Tongue (tissue), 3 donors: ENCODE measurements at places on chromosomes 5 and 9. TPM values are rescaled to one million over a fixed set of nuclear protein-coding genes. Genes with fewer than 3 reads are reported as not detected.

GDNF gene
- total RNA-seq: 4.0 TPM

DNA sequence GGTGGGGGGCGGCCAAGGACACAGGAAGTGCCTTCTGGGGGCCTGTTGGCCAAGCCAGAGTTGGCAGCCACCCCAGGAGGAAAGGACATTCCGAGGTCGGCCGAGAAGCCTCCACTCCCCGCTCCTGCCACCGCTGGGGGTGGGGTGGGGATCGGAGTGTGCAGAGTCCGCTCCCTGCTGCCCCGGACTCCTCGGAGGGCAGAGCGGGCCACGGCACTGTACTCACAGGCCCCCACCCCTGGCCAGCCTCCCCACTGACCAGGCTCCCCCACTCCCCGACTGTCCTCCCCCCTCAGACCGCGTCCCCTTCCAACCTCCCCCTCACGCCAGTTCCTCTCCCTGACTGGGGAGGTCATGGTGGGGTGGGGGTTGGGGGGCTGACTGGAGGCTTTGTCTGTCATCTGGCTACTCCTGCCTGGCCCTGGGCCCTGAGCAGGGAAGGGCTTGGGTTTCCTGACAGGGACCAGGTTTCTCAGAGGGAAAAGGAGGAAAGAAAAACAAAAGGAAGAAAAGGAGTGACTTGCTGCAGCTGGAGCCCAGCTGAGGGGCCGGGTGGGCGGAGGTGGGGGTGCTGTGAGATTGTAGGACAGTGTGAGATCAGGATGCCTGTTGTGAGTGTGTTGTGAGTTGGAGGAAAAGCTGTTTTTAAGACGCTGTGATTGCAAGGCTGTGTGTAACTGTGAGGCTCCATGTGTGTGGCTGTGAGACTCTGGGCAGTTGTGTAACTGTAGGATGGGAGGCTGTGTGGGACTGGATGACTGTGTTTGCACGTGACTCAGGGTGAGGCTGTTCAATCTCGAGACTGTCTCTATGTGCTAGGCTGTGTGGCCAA is 29.7 kb downstream of the CNTFR start:
- DNase-seq: peak; percentile 75

GRCh38 chr5:134864707-134865106 is 9.5 kb upstream of the TXNDC15 start:
- no peak for DNase-seq

- no peak for DNase-seq
Measured at GRCh38 chr5:76414788-76415187, 11.7 kb downstream of the IQGAP2 start.

FAF2 gene
- total RNA-seq: 24.2 TPM

DNA sequence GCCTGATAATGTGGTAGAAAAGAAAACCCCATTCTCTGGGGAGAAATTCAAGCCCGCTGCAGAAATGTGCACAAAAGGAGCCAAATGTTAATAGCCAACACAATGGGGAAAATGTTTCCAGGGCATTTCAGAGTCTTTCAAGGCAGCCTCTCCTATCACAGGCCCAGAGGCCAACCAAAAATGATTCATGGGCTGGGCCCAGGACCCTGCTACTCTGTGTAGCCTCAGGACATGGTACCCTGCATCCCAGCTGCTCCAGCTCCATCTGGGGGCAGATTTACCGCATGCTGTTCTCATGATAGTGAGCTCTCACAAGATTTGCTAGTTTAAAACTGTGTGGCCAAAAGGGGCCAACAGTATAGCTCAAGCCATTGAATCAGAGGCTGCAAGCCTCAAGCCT is 41.1 kb downstream of the RAPGEF6 start:
- DNase-seq: no peak

SPATA31E1 gene
- not detected for total RNA-seq

GHR gene
- 13.4 TPM for total RNA-seq

- DNase-seq: no peak
Measured at GRCh38 chr9:87615547-87616148, 110.3 kb upstream of the CTSL start.

DNA sequence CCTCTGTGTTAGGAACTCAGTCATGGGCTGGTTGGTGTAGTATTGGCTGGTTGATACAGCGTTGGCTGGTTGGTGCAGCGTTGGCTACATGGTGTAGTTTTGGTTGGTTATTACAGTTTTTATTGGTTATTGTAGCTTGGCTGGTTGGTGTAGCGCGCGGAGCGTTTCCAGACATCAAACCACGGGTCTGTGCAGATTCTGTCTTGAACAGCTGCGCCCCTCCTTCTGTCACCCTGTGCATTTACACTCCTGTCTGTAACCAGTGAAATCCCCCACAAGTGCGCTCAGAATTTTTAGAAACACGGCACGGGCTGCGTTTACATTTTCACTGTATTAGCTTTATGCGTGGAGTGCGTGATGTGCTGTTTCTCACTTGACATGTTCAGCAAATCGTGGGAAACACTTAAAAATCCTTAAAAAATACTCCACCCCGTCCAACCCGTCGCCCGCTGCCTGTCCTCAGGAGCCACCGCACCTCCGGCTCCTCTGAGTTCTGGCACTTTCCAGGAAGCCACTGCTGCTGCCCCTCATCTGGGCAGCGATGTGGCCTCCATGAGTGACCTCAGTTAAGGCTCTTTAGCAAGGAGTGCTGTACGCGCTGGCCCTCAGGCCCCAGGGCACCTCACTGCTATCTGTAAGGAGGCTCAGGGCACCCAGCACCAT is 20.8 kb downstream of the NKD2 start:
- DNase-seq: peak; percentile 49

GRCh38 chr5:124705577-124705976 is 40.9 kb downstream of the ZNF608 start:
- no peak for DNase-seq

- DNase-seq: peak; percentile 50
Measured at GRCh38 chr5:180343110-180343830, 9.9 kb downstream of the GFPT2 start.

GRCh38 chr9:101639785-101640665 is 45.3 kb upstream of the PPP3R2 start:
- DNase-seq: no peak

SLC45A2 gene
- not detected for total RNA-seq

- DNase-seq: no peak
Measured at GRCh38 chr5:171405615-171406014, 13.8 kb upstream of the FGF18 start.

PCDHGA11 gene
- 7.5 TPM for total RNA-seq

MYORG gene
- 25.2 TPM for total RNA-seq

DNA sequence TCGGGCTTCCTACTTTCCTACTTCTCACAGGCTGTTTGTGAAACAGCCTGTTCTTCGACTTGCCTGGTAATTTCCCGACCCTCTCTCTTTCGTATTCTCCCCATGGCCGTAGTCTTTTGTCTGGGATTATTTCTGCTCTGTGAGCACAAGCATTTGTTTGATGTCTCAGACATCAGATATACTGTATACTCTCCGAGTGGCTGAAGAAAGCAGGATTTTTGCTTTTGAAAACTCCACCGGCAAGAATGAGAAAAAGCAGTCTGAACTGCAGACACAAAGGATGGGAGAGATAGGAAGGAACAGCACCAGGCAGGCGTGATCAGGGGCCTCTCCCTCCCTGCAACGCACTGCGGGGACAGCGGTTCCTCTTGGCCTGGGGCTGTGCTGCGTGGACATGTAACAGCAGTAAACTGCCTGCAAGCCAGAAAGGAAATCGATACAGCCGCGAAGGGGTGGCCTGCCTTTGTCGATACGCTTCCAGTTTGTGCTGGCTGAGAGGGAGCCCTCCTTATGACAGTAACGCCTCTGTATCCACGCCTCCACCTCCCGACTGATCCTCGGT is 313.9 kb upstream of the TLE4 start:
- DNase-seq: peak; percentile 8

LSM11 gene
- total RNA-seq: 7.5 TPM

GRXCR2 gene
- total RNA-seq: not detected

GRCh38 chr5:160270704-160271103 is 41.4 kb downstream of the FABP6 start:
- peak; percentile 46 for DNase-seq

ATP10B gene
- 4.3 TPM for total RNA-seq

FUBP3 gene
- total RNA-seq: 37.4 TPM

GRCh38 chr5:174493530-174493929 is 230.9 kb upstream of the MSX2 start:
- peak; percentile 11 for DNase-seq
